Upper lobe of right lung (tissue), 1 donor: ENCODE measurements at places on chromosomes 11 and 22. TPM values are rescaled to one million over a fixed set of nuclear protein-coding genes. Genes with fewer than 3 reads are reported as not detected.

GRCh38 chr11:13249177-13249576 is 28.4 kb upstream of the BMAL1 start:
- H3K27me3 ChIP-seq: no peaks in the 10 kb centered on the region
- no peak for DNase-seq
- no peak overlapping the region for H3K4me3 ChIP-seq
- no peak overlapping the region for H3K27ac ChIP-seq
- H3K4me1 ChIP-seq: no peaks in the 10 kb centered on the region

DNA sequence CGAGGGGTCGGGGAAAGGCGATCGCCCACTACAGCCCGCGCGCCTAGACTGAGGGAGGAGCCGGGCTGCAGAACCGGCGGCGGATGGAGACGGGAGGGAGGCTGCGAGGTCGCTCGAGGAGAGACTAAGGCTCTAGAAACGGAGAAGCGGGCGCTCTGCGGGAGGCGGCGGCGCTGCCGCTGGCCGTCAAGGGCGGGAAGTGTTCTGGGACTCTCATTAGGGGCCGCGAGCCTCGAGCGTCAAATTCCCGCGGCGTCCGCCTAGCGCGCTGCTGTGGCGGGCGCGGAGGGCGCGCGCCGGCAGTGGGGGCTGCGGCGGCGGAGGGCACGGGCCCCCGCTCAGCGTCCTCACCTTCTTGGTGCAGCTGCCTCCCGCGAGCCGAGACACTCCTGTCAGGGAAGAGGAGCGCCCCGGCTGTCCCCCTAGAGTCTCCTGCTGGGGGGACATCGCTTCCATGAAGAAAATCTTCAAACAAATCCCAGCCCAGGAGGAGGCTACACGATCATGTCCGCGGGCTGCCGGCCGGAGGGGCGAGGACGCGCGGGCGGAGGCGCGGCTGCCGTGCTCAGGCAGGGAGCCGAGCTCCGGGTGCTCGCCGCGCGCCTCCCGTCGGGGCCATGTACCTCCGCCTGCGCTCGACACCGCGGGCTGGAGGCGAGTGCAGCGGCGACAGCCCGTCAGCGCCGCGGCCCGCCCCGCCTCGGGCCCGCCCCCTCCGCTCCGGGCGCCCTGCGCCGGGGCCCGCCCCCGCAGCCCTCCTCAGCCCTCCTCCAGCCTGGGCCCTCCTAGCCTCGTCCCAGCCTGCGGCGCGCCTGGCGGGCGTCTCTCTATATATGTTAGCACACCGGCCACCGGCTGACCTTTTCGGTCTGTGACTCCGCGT is at the start of gene ARHGAP20:
TSS of gene ARHGAP20 (minus strand) at position 662 of the 883 bp plus-strand sequence. CDS start at position 456, 206 bp downstream.
- H3K4me1 ChIP-seq: no peaks in the 10 kb centered on the region
- DNase-seq: peak; percentile 91
- H3K27ac ChIP-seq: peak within 1 kb of the TSS; percentile 73

- peak overlapping the region; percentile 24 for H3K27ac ChIP-seq
- H3K4me1 ChIP-seq: no peaks in the 10 kb centered on the region
- no peak for DNase-seq
- H3K27me3 ChIP-seq: no peaks in the 10 kb centered on the region
- no peak overlapping the region for H3K4me3 ChIP-seq
- H3K36me3 ChIP-seq: no peaks in the 10 kb centered on the region
Observed at GRCh38 chr22:50612528-50613221, 12.1 kb downstream of the MAPK8IP2 start.

DNA sequence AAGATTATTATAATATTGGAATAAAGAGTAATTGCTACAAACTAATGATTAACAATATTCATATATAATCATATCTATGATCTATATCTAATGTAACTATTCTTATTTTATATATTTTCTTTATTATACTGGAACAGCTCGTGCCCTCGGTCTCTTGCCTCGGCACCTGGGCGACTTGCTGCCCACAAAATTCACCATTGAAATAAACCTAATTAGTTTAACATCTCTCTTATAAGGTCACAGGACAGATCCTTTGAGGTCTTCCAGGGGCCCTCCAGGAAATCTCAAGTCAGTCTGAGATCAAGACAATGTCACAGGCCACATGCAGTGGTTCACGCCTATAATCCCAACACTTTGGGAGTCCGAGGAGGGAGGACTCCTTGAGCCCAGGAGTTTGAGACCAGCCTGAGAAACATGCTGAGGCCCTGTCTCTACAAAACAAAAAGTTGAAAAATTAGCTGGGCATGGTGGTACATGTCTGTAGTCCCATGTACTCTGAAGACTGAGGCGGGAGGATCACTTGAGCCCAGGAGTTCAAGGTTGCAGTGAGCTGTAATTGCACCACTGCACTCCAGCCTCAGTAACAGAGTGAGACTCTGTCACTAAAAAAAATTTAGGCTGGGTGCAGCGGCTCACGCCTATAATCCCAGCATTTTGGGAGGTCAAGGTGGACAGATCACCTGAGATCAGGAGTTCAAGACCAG is 6.6 kb upstream of the TXNRD2 start:
- no peak overlapping the region for H3K4me3 ChIP-seq
- H3K4me1 ChIP-seq: peaks cover 36% of the 10 kb centered on the region
- no peak overlapping the region for H3K27ac ChIP-seq
- peaks cover 8% of the 10 kb centered on the region for H3K36me3 ChIP-seq
- DNase-seq: peak; percentile 25

DNA sequence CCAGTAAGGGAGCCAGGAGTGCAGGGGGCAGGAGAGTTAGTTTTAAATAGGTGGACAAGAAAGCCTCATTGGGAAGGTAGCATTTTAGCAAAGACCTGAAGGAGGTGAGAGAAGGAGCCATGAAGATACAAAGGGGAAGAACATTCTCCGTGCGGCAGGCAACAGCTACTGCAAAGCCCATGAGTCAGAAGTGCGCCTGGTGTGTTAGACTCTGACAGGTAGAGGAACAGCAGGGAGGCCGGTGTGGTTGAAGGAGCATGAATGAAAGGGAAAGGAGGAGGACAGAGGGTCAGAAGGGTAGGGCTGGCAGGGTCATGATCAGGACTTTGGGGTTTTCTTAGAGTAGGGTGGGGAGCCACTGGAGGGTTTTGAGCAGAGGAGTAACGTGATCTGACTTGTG is 34.5 kb upstream of the PAMR1 start:
- H3K4me3 ChIP-seq: no peak overlapping the region
- no peak for DNase-seq
- H3K4me1 ChIP-seq: no peaks in the 10 kb centered on the region
- no peak overlapping the region for H3K27ac ChIP-seq
- no peaks in the 10 kb centered on the region for H3K27me3 ChIP-seq
- H3K36me3 ChIP-seq: no peaks in the 10 kb centered on the region

DNA sequence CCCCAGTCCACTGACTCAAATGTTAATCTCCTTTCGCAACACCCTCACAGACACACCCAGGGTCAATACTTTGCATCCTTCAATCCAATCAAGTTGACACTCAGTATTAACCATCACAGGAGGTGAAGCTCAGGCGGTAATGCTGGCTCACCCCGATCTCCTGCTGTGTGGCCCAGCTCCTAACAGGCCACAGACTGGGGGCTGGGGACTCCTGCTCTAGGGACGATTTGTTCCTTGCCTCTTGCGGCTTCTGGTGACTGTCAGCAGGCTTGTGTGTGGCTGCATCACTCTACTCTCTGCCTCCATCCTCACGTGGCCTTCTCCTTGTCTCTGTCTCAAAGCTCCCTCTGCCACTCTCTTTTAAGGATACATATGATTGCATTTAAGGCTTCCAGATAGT is 45.0 kb downstream of the SPON1 start:
- H3K36me3 ChIP-seq: no peaks in the 10 kb centered on the region
- H3K27ac ChIP-seq: no peak overlapping the region
- H3K27me3 ChIP-seq: no peaks in the 10 kb centered on the region

- H3K4me1 ChIP-seq: peaks cover 5% of the 10 kb centered on the region
- DNase-seq: no peak
- no peaks in the 10 kb centered on the region for H3K36me3 ChIP-seq
- no peak overlapping the region for H3K27ac ChIP-seq
- H3K4me3 ChIP-seq: no peak overlapping the region
Observed at GRCh38 chr22:45608763-45609180, 62.9 kb upstream of the ATXN10 start.

GRCh38 chr11:86587264-86588193 is 84.9 kb downstream of the ME3 start:
- H3K4me3 ChIP-seq: no peak overlapping the region
- H3K27ac ChIP-seq: peak overlapping the region; percentile 38
- peaks cover 13% of the 10 kb centered on the region for H3K4me1 ChIP-seq
- no peaks in the 10 kb centered on the region for H3K36me3 ChIP-seq

DNA sequence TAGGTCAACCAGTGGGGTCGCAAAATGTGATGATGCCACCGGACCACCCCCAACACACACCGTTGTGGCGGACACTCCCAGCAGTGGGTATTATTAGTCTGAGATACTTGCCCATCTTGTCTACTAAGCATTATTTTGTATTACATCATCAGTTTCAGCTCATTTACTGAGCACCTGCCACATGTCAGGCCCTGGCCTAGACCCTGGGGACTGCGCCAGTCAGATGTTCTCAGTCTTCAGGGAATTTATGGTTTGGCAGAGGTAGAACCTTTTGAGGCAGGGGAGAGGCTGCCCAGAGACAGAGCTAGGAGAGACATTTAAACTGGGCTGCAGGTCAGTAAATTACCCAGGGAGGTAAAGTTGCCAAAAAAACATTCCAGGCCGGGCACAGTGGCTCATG is 43.1 kb upstream of the GCAT start:
- no peak overlapping the region for H3K27ac ChIP-seq
- H3K4me3 ChIP-seq: no peak overlapping the region
- DNase-seq: no peak
- H3K4me1 ChIP-seq: no peaks in the 10 kb centered on the region

GRCh38 chr11:37496201-37496600 is 898.2 kb upstream of the RAG2 start:
- DNase-seq: no peak
- no peaks in the 10 kb centered on the region for H3K4me1 ChIP-seq
- H3K27ac ChIP-seq: no peak overlapping the region
- no peaks in the 10 kb centered on the region for H3K36me3 ChIP-seq
- H3K4me3 ChIP-seq: no peak overlapping the region

- H3K4me3 ChIP-seq: peak overlapping the region; percentile 68
- H3K4me1 ChIP-seq: peaks cover 34% of the 10 kb centered on the region
- H3K36me3 ChIP-seq: peaks cover 30% of the 10 kb centered on the region
- DNase-seq: peak; percentile 98
- peak overlapping the region; percentile 97 for H3K27ac ChIP-seq
Observed at GRCh38 chr22:38755155-38755910, 465 bp downstream of the SUN2 start.

DNA sequence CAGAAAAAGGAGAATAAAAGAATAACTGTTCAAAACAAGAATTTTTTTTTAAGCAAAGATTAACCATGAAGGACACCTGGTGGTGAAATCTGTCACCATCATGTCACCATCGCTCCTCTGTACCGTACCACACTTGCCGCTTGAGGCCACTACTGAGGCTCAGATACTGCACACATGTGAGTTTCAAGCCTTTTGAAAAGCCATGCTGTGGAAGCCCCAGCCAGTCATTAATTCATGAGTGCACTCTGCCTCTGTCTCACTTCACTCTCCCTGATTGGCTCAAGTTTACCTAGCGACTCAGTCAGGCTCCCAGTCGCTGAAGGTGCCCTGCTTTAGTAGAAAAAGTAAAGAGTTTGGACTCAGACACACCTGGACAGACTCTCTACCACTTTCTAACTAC is 6.6 kb upstream of the MS4A12 start:
- H3K4me1 ChIP-seq: no peaks in the 10 kb centered on the region
- no peak overlapping the region for H3K4me3 ChIP-seq
- no peaks in the 10 kb centered on the region for H3K36me3 ChIP-seq
- H3K27ac ChIP-seq: no peak overlapping the region
- no peak for DNase-seq

DNA sequence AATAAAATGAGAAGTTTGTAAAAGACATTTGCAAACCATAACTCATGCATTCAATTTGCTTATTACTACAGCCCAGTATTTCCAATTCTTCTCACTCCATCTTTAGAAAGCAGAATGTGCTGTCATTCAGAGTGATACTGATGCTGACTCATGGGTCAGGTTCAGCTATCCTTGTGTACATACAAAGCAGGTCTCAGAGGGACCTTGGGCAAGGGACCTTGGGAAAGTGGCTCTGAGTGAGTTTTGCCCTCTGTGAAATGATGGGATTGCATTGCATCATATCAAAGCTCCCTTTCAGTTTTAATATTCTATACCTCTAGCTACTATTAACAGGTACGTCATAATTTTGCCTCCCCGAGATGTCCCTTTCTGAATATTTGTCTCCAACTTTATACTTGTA is 848.7 kb downstream of the OPCML start:
- DNase-seq: no peak
- no peaks in the 10 kb centered on the region for H3K4me1 ChIP-seq
- H3K4me3 ChIP-seq: no peak overlapping the region
- H3K36me3 ChIP-seq: no peaks in the 10 kb centered on the region

GRCh38 chr22:20272174-20272573 is 4.1 kb upstream of the RTN4R start:
- no peak overlapping the region for H3K27ac ChIP-seq
- no peaks in the 10 kb centered on the region for H3K27me3 ChIP-seq
- H3K36me3 ChIP-seq: no peaks in the 10 kb centered on the region
- no peak for DNase-seq
- H3K4me3 ChIP-seq: no peak overlapping the region
- H3K4me1 ChIP-seq: peaks cover 1% of the 10 kb centered on the region

The DMC1 gene
- not detected for total RNA-seq

The MS4A6E gene
- not detected for total RNA-seq

The MRGPRX4 gene
- not detected for total RNA-seq

The HSCB gene
- 12.0 TPM for total RNA-seq

The OR8I2 gene
- not detected for total RNA-seq

The FADS1 gene
- total RNA-seq: 68.0 TPM

The OMP gene
- total RNA-seq: not detected

The OR52N1 gene
- not detected for total RNA-seq

The ZNF215 gene
- 2.4 TPM for total RNA-seq

The PTGDR2 gene
- total RNA-seq: 1.8 TPM

The KDM4E gene
- total RNA-seq: not detected

The CNTF gene
- 1.2 TPM for total RNA-seq

The OR51B6 gene
- not detected for total RNA-seq

The B4GAT1 gene
- total RNA-seq: 27.4 TPM

The INPP5J gene
- 4.5 TPM for total RNA-seq

The GAB4 gene
- not detected for total RNA-seq
